ENCODE measurements at places on chromosomes 7 and 10.

- DNase-seq, result peak; percentile 20
These were observed at the start of gene FKBP9 for GRCh38 chr7:32957326-32958045. Gene FKBP9 (plus strand): TSS chr7:32957440. CDS start chr7:32957574, 134 bp downstream.

- DNase-seq, result no peak
These were observed 948.4 kb downstream of the PCDH15 start for GRCh38 chr10:53852450-53853175.

GRCh38 chr10:63137306-63137705 lies 4.2 kb downstream of the NRBF2 start:
- no peak for DNase-seq

DNA sequence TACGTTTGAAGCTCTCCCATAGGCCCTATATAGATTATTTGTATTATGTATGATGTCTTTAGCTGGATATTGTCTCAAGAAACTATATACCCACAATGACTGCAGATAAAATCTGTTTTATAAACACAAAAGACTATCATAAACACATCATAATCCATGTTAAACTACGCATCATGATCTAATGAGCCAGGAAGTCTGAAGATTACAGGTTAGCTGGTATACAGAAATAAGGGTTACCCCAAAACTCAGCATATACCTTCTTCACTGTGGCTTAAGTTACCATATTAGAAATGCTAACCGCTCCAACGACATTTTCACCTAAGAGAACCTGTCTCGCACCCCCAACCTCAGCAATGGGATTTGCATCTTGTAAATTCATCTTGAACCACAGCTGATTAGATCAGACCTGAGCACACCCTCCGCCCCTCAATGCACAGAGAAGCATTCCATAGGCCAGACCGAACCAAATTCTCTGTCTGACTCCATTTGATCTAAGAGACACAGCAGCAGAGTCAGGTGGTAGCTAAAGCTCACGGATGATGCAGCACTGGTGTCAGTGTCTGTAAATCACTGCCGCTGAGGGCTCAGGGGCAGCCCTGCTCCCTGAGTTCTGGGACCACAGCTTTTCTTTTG lies 124.9 kb downstream of the NPY start:
- no peak for DNase-seq

- no peak for DNase-seq
These were observed 98.0 kb downstream of the SPAG6 start for GRCh38 chr10:22443175-22443901.

DNA sequence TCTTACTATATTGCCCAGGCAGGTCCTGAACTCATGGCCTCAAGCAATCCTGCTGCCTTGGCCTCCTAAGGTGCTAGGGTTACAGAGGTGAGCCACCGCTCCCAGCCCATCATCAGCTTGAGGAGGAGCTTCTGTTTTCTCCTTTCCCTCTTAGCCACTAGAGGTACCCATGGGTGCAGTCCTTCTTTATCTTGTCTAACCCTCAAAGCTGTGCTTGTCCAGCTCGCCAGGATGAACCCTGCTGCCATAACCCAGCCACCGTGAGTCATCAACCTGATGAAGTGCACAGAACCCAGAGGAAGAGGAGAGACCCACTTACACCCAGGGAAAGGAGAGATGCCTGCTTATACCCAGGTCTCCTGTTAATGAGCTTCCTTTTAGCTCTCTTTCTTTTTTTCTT lies 133.4 kb downstream of the CUL2 start:
- DNase-seq, result no peak

- DNase-seq, result no peak
These were observed 66.2 kb downstream of the LARP4B start for GRCh38 chr10:865257-865656.

GRCh38 chr7:16347827-16348192 lies 73.5 kb downstream of the CRPPA start:
- DNase-seq, result no peak

GRCh38 chr10:90451283-90451682 lies 406.6 kb downstream of the HTR7 start:
- DNase-seq, result no peak

GRCh38 chr10:51340845-51341610 lies 266.7 kb downstream of the PRKG1 start:
- DNase-seq, result no peak

DNA sequence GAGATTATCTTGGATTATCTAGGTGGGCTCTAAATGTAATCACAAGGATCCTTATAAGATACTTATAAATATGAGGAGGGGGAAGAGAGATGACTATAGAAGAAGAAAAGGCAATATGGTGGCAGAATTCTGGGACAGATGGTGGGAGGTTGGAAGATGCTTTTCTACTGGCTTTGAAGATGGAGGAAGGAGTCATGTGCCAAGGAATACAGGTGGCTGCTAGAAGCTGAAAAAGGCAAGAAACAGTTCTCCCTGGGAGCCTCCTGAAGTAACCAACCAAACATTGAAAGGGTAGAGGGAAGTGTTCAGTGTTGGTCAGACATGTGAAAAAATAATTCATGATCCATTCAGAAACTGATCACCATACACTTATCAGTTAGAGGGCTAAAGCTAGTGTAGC lies 213.3 kb downstream of the WDR11 start:
- DNase-seq, result no peak

DNA sequence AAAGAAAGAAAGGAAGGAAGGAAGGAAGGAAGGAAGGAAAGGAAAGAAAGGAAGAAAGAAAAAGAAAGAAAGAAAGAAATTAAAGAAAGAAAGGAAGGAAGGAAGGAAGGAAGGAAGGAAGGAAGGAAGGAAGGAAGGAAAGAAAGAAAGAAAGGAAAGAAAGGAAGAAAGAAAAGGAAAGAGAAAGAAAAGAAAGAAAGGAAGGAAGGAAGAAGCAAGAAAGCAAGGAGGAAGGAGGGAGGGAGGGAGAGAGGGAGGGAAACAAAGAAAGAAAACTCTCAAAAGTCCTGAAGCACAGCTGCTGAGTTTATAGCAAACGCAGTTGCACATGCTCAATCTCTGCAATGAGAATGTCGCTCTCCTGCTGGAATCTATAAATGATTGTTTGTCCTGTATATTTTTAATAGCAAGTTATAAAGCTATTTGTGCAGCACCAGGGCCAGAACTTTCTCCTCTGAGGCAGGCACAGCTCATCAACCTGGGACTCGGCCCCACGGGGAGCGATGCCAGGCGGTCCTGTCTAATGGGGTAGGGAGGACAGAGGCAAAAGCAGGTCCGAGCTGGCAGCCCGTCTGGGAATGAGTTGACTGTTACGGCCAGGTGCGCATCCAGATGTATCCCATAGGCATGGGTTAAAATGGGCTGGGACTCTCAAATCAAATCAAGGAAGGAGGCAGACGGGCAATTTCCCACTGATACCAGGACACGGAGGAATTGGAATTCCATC lies 118.0 kb upstream of the PFKP start:
- no peak for DNase-seq

GRCh38 chr7:22667562-22668239 lies 59.3 kb upstream of the IL6 start:
- DNase-seq, result no peak

DNA sequence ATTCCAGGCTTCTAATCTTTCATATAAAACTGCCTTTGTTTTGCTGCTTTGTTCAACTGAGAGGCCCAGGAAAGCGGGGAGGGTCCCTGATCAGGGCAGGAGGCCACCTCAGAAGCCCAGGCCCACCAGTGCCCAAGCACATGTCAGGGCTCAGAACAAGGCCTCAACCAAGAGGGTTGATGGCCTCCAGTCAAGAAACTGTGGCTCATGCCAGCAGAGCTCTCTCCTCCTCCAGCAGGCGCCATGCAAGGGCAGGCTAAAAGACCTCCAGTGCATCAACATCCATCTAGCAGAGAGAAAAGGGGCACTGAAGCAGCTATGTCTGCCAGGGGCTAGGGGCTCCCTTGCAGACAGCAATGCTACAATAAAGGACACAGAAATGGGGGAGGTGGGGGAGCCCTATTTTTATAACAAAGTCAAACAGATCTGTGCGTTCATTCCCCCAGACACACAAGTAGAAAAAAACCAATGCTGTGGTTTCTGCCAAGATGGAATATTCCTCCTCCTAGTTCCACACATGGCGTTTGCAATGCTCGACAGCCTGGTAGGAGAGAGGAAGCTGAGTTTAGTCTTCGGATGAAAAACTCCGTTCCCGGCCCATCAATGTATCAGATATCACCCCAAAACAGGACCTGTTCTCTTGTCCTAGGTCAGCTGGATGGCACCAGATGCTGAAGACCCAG lies 34.0 kb downstream of the PSAP start:
- no peak for DNase-seq

Measured in naive B cell (primary cell).